Hippocampal formation (tissue), 2 donors: ENCODE measurements at places on chromosomes 16 and 17.
A peak's percentile ranks its signal among the peaks of the same experiment; 100 is the strongest.

DNA sequence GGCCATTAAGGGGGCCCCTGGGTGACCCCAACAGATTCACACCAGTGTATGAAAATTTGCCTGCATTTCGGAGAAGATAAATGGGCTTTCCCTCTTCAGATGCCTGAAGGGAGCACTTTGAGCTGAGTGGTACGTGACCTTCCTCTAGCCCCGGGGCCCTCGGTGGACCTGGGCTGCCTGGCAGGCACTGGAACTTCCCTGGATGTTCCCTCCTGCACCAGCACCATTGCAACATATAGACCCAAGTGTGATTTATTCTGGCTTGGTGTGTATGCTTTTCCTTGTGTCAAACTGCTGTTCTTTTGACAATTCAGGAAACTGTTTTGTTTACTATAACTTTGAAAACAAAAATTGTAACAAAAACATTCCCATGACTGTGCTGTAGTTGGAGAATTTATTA is 93.8 kb downstream of the TNFRSF13B start:
- no peak for DNase-seq

GRCh38 chr16:89842471-89843408 is 14.5 kb downstream of the SPIRE2 start:
- DNase-seq, result no peak

GRCh38 chr17:80894439-80894721 is 97.3 kb upstream of the CHMP6 start:
- no peak for DNase-seq

GRCh38 chr16:75660321-75660720 is 12.7 kb downstream of the TERF2IP start:
- DNase-seq, result peak; percentile 14

GRCh38 chr16:4640572-4641305 is 16.1 kb downstream of the MGRN1 start:
- DNase-seq, result no peak

GRCh38 chr17:9467518-9467917 is 108.1 kb downstream of the STX8 start:
- DNase-seq, result no peak

- peak; percentile 92 for DNase-seq
Observed at GRCh38 chr16:25106567-25107465, 4.7 kb upstream of the LCMT1 start.

- DNase-seq, result no peak
Observed at GRCh38 chr16:2364638-2365210, 24.2 kb upstream of the ABCA3 start.

DNA sequence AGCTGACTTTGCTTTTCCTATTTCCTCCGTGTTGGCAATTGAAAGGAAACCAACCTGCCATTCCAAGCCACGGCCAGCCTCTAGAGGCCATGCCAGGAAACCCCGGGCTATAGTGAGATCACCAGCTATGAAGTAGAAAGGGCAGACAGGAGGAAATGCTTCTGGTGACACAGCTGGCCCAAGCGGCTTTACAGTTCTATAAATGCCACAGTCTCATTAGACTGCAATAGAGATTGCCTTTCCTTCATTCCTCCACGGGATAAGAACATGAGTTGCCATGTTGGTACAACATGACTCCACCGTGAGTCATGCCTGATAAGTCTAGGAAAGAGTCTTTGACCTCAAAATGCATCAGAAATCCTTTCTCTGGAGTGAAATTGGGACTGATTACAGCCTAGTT is 384.9 kb downstream of the GRIN2A start:
- DNase-seq, result no peak

DNA sequence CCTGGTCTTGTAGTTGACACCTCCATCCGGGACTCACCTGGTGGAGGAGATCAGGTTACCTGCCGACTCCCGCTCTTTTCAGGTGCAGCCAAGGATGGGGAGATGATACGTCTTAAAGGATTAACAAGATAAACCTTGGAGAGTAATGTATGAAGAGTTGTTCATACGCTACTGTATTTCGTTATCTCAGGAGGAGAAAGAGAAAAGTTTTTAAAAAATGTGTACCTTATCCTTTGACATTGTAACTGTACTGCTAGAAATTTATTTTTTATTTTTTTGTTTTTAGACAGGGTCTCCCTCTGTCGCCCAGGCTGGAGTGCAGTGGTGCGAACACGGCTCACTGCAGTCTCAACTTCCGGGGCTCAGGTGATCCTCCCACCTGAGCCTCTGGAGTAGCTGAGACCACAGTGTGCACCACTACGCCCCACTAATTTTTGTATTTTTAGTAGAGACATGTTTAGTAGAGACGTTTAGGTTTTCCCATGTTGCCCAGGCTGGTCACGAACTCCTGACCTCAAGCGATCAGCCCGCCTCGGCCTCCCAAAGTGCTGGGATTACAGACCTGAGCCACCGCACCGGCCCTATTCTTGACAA is 764 bp upstream of the SMURF2 start:
- DNase-seq, result no peak

GRCh38 chr16:27211026-27211425 is 7.7 kb downstream of the KDM8 start:
- no peak for DNase-seq

GRCh38 chr17:55246583-55246982 is 18.2 kb upstream of the HLF start:
- DNase-seq, result no peak

DNA sequence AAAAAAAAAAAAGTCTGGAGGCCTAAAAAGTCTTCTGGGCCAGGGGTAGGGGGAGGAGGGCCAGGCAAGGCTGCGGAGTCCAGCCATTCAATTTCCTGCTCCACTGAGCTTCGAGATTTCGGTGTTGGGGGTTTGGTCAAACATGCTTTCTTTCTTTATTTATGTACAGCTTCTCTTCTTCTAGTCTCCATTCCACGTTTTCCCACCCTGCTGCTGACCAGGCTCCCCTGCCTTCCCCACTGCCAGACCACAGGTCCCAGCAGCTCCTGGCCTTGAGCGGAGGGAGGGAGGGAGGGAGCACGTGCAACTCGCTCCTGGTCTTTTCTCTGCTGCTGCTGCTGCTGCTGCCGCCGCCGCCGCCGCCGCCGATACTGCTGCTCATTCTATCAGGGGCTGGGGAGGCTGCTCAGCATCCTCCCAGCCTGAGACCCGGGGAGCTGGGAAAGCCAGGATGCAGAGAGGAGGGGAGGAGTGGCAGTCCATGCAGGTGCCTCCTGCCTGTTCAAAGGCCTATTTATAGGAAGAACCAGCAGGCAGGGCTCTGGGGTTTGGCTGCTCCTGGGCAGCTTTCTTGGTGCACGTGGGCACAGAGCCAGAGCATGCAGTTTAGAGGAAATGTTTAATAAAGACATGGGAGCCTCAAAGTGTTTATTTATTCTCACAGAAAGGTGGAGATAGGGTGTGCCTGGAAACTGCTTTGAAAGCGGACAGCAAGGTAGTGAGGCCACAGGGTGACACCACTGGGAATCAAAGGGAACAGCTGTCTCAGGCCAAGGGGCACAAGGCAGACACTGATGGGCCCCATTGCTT is 23.4 kb upstream of the ZFHX3 start:
- no peak for DNase-seq

GRCh38 chr17:59627770-59628171 is 8.1 kb downstream of the CLTC start:
- DNase-seq, result no peak

DNA sequence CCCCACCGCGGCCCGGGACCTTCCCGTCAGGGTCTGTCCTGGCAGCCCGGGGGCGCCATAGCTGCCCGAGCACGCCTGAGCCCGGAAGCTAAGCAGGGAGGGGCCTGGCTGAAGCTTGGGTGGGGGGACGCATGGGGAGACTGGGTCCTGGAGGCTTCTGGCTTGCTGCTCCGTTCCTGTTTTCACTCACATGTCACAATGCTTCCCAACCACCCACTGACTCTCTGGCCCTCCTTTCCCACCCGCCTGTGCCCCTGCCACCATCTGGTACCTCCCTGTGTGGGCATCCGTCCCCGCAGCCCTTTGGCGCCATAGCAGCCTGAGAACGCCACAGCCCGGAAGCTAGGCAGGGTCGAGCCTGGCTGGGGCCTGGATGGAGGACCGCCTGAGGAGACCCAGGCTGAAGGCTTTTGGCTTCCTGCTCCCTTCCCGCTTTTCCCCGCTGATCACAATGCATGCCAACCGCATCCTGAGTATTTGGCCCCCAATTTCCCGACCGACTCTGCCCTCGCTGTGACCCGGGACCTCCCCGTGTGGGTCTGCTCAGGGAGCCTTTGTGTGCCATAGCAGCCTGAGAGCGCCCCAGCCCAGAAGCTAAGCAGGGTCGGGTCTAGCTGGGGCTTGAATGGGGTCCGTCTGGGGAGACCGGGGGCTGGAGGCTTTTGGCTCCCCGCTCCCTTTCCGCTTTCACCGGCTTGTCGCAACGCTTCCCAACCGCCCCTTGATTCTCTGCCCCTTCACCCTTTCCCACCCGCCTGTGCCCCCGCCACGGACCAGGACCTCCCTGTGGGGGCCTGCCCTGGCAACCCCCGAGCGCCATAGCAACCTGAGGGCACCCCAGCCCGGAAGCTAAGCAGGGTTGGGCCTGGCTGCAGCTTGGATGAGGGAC is 2290.1 kb downstream of the TP53TG3F start:
- no peak for DNase-seq

DNA sequence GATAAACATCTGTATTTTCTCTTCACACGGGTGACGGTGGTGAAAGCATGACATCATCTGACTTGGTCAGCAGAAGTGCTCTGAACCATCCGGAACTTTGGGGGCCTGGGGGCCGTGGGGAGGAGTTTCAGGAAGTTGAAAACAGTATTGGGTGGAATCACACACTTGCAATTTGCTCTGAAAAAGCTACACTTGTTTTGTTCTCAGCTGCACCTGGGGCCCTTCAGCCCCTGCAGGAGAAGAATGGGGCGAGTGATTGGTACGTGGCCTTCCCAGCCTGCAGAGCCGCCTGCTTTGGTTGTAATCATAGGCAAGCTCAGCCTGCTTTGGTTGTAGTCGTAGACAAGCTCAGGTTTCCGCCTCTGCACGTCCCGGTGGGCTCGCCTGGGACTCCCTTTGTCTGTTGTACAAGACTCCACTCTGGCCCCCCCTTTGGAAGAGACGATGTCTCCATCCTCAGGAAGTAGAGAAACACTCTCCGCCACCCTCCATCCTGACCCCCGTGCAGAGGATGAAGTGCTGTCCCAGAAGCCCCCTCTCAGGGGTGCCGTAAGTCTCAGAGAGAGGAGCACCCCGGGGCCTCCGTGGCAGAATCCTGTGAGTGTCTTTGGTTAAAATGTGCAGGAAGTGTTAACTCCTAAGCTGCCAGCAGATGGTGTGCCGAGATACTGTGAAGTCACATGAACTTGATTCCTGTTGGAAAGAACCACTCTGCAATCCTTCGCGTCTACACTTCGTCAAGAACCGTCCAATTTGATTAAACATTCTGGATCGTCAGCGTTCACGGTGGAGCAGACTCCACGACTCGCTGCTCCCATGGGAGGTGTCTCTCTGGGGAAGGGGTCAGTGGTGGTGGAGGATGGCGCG is 5.4 kb downstream of the BANP start:
- no peak for DNase-seq

- peak; percentile 38 for DNase-seq
Observed at GRCh38 chr17:10875430-10875851, 37.6 kb upstream of the PIRT start.
